ENCODE measurements at places on chromosomes 2 and 18.

DNA sequence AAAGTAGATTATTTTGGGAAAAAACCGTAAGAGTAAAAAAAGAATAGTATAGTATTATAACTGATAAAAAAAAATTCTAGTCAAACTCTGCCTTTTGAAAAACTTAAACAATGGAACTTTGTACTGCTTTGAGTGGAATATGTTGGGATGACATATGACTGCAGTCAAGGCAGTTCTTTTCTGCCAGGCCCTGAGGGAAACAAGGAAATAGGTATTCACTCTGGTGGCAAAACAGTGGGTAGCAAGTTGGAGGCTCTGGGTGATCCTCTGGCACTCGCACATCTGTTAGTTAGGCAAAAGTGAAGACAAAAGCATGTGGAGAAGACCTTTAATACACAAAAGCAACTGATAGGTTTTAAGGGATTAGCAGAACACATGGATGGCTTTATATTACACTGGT lies 102.2 kb downstream of the ARHGEF33 start:
- no peak for DNase-seq

DNA sequence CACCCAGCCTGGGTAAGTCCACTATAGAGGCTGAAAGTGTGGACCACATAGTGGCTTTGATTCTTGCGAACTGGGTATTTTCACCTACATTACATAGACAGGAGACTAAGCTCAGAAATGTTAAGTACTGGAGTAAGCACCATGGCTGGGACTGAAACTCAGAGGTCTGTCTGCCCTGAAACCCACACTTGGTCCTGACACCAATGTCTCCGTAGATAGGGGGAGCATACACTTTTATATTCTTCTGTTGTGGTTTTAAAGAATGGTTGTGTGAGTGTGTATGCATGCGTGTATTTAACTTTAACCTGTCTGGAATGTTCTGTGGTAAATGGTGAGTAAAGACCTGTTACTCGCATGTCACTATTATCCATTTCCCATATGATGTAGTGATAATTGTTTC lies 10.3 kb upstream of the NPPC start:
- no peak for DNase-seq

DNA sequence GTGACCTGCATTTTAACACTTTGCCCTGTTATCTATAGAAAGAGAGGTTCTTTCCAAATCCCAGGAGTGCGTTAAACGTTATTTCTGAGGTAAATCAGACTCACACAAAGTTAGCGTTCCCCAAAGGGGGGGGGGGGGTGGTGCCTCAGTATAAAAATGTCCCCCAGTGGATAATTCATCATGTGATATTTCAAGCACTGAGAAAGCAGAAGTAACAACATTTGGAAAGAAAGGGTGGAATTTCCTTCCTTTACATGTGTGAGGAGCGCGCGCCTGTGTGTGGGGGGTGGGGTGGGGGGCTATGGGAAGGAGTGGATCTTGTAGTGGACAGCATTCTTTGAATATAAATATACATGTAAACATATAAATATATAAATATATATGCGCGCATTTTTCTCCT lies 630.9 kb downstream of the NYAP2 start:
- DNase-seq = no peak

- DNase-seq = no peak
Observed at GRCh38 chr18:46167971-46168370, 63.8 kb downstream of the HAUS1 start.
